ENCODE measurements at places on chromosomes 6 and 20.
A peak's percentile ranks its signal among the peaks of the same experiment; 100 is the strongest.

DNA sequence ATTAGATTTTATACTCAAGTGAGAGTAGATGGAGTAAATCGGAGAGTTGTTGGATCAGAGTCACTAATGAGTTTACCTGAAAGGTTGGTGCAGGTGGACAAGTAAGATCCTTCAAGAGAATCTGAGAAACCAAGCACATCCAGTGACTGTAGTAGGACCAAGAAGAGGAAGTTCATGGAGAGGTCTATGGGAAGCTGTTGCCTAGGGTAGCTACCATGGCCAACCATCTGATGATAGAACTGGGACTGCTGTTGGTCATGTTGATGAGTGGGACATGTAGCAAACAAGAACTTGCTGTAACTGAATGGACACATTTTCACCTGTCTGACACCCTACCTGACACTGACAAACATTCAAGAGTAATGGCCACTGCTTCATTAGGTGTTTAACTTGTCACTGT is 11.3 kb upstream of the ADGB start:
- DNase-seq = no peak

- DNase-seq = no peak
Observed at GRCh38 chr6:37314487-37315156, 39.2 kb upstream of the RNF8 start.

DNA sequence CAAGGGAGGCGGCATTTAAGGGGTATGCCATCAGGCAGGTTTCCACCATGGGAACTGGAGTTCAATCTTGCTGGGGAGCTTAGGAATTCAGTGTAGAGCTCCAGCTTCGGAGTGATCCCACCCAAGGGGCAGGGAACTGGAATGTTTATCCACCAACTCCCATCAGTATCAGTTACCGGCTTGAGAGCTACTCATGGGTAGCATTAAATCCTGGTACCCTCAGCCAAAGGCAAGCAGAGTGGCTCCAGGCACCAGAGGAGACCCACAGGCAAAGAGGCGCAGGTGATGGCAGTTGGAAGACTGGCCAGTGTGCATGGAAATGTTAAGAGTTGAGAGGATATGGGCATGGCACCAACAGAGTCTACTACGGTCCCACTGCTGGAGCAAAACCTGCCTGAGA is 14.1 kb downstream of the EDEM2 start:
- no peak for DNase-seq

GRCh38 chr20:32249030-32249738 is 28.3 kb upstream of the KIF3B start:
- DNase-seq = no peak

- DNase-seq = peak; percentile 76
Observed at GRCh38 chr6:131368198-131368911, 204.7 kb upstream of the ARG1 start.

- DNase-seq = no peak
Observed at GRCh38 chr6:9398071-9398766, 962.9 kb upstream of the SLC35B3 start.

Data from fibroblast of gingiva (primary cell).